ENCODE measurements at places on chromosomes 6 and 20.

DNA sequence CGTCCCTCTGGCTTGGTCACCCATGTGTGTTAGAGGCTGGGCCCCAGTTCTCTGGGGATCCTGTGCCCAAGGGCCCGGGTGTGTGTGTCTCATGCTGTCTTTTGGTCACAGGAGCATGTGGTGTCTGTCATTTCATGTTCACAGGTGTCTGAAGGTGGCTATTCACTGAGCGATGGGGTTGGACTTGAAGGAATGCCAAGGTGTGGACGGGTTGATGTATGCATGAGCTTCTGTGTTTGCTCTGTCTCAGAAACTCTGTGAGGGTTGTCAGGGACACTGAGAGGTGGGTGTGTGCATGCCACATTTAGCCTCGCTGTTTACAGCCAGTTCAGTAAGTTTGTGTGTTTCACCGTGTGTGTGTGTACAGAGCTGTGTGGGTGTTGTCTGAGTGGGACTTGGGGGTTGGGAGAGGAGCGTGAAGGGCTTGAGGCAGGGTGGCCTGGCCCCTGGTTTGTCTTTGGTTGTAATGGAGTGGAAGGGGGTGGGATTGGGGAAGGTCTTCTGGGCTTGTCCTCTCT lies 1.2 kb downstream of the DDR1 start:
- DNase-seq, result no peak

GRCh38 chr6:38168126-38168525 lies 348.6 kb downstream of the ZFAND3 start:
- no peak for DNase-seq

GRCh38 chr20:49696594-49696993 lies 17.1 kb downstream of the B4GALT5 start:
- DNase-seq, result no peak

- DNase-seq, result no peak
Measured at GRCh38 chr6:31187780-31188194, 17.3 kb upstream of the POU5F1 start.

- DNase-seq, result peak; percentile 63
Measured at GRCh38 chr20:59933849-59934585, 580 bp upstream of the SYCP2 start.

DNA sequence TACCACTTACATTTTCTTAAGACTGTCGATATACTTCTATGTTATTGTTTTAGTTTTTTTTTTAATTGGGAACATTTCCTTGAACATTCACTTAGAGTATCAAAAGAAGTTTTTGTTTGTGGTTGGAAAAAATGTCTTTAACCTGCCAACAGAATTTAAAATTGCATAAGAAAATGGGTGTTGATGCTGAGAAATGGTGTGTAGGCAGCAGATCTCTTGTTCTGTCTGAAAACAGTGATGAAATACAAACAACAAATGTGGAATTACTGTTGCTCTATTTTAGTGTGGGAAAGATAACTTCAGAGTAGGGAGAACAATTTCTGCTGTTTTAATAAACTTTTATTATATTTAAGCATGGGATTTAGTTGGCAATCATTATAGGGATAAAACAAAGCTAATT lies 293.5 kb downstream of the CDKAL1 start:
- no peak for DNase-seq

DNA sequence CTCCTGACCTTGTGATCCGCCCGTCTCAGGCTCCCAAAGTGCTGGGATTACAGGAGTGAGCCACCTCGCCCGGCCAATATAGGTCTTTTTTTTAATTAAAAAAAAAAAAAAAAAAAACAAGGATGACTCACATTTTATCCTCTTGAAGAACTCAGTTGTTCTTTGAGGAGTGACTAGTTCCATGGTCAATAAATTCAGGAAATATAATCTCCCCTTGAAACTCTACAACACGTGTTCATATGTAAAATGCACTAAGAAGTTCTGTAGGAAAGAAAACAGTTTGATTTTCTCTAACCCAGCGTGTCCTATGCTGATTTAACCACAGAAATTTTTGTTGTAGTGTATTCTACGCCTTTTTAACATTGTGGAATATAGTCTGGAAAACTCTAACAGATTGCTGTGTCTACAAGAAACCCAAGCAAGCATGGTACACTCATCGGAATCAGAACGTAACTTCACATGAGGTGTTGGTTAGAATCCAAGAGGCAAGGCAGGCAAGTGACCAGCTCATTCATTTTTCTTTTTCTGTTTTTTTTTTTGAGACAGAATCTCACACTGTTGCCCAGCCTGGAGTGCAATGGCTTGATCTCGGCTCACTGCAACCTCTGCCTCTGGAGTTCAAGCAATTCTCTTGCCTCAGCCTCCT lies 79.0 kb upstream of the ZNF217 start:
- DNase-seq, result no peak

DNA sequence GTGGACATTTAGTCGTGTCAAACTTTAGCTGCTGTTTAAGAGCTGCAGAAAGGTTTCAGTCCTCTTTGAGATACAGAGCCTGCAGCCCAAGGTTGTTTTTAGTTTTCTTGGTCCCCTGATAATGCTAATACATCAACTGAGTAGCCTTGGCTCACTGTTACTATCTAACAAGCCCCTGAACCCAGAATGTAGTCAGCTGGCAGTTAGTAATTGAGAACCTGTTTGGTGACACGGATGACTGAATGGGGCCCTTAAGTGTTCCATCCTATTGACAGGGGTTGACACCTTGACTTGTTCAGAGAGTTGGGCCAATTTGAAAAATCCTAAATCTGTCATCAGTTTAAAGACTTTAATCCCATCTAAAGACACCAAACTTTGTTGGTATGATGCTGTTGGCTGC lies 2.8 kb downstream of the RTN4IP1 start:
- no peak for DNase-seq

DNA sequence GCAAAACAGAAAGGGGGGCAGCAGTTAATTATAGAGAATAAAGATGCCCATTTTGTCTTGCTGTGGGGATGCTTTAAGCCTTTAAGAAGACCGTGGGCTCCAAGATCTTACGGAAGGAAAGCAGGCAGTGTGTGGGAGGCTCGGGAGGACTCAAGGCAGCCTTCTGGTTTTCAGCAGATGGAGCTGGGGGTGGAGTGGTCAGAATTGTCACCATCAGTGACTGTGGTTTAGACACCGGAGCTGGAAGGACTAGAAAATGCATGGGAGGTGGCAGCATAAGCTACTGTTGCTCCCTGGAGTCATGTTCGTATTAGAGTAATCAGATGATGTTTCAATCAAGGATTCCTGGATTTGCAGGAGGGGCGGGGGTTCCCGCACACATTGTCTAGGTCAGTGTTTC lies 3.7 kb downstream of the PHACTR1 start:
- DNase-seq, result no peak

- DNase-seq, result peak; percentile 3
Measured at GRCh38 chr6:2157441-2158127, 87.8 kb downstream of the GMDS start.

GRCh38 chr6:144660561-144661115 lies 375.5 kb downstream of the UTRN start:
- no peak for DNase-seq

- no peak for DNase-seq
Measured at GRCh38 chr6:75501756-75502155, 8.2 kb upstream of the FILIP1 start.

GRCh38 chr20:6017467-6017866 lies 36.4 kb downstream of the LRRN4 start:
- DNase-seq, result no peak

DNA sequence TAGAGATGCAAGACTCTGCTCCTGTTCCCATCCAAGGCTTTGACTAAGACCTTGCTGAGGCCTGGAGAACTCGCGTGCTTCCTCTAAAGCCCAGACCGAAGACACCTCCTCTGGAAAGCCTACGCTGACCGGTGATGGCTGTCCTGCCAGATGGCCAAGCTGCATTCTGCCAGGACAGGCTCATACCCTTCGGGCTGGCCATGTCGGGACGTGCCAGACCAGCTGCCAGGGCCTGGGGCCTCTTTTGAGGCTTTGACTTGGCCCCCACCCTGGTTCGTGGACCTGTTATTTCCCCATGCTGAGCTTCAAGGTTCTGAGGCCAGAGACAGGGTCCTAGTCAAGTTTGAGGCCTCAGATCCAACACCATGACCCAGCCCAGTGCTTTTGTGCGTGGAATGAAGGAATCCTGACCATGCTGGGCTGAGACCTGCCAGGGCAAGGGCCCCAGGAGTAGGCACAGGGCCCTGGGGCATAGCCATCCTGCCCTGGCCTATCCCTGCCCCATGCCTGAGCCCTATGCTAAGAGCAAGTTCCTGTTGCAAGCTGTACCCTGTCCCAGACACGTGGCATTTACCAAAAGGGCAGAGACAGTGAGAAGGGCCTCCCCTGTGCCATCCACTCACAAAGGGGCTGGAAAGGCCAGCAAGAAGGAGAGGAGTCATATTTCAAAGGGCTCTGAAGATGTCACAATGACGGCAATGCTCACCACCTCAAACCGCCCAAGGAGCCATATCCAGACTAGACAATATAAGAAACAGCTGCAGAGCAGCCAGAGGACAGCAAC lies 42.8 kb downstream of the MRPL14 start:
- DNase-seq, result no peak

- DNase-seq, result no peak
Measured at GRCh38 chr6:4486568-4487315, 289.5 kb upstream of the CDYL start.

GRCh38 chr6:26032340-26033084 lies 54.7 kb upstream of the HFE start:
- DNase-seq, result no peak

- peak; percentile 46 for DNase-seq
Measured at GRCh38 chr6:131443514-131443913, 129.5 kb upstream of the ARG1 start.

DNA sequence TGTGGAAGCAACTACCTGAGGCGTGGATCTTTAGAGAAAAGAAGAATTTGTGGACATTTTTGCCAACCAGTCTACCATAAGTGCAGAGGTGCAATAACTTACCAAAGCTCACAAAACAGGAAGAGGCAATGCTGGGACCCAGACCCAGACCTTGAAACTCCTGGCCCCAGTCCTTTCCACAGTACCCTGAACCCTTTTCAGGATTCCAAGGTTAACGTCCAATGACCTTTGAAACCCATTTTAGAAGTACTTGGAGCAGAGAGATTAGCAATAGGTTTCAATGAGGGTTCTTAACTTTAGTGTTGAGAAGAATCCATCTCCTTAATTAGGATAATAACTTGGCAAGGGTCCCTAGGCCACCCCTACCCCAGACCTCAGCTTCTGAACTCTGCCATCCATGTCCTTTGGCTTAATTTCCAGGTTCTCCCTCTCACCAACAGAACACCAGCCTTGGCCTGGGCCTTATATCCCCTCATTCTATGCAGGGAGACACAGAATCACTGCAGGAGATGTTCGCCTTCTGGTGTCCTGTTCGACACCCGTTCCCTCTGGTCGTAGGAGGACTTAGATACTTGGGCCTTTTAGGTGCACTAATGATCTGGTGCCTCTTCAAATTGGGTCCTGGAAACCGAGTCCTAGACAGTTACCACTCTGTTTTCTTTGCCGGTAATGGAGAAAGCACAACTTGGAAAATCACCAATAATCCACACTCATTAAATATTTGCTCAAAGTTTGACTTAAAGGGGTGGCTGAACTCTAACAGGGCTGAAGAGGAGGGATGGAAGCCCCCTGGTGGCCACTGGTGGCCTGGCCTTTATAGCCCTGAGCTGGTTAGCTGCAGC lies 40.6 kb downstream of the ISM1 start:
- no peak for DNase-seq

GRCh38 chr6:67450641-67451040 lies 1184.4 kb upstream of the ADGRB3 start:
- no peak for DNase-seq

DNA sequence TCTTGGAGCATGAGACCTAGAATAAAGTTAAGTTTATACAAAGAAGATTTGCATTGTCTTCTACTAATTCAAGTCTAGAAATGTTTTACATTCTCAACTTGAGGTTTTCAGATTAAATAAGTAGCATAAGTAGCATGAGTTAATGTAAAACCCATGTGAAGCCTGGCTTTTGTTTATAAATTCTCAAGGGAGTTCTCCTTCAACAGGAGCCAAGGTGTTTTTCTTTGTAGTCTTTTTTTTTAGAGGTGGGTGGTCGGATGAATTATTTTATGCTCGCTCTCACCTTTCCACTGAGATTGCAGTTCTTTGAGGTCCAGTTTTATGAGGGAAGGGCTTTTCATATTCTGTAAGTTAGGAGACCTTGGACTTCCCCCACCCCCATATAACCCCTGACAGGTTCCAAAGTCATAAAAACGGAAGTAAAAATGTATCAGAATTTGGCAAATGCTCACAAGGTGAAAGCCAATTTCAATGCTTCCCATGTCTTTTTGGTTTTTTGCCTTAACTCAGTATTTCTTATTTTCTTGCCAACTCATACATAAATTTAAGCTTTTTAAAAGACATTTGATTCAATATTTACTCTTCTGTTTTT lies 244.3 kb upstream of the ASCC3 start:
- no peak for DNase-seq

GRCh38 chr6:83539678-83540077 lies 27.3 kb downstream of the PRSS35 start:
- no peak for DNase-seq

- DNase-seq, result no peak
Measured at GRCh38 chr6:131807321-131807643, 538 bp upstream of the ENPP1 start.

DNA sequence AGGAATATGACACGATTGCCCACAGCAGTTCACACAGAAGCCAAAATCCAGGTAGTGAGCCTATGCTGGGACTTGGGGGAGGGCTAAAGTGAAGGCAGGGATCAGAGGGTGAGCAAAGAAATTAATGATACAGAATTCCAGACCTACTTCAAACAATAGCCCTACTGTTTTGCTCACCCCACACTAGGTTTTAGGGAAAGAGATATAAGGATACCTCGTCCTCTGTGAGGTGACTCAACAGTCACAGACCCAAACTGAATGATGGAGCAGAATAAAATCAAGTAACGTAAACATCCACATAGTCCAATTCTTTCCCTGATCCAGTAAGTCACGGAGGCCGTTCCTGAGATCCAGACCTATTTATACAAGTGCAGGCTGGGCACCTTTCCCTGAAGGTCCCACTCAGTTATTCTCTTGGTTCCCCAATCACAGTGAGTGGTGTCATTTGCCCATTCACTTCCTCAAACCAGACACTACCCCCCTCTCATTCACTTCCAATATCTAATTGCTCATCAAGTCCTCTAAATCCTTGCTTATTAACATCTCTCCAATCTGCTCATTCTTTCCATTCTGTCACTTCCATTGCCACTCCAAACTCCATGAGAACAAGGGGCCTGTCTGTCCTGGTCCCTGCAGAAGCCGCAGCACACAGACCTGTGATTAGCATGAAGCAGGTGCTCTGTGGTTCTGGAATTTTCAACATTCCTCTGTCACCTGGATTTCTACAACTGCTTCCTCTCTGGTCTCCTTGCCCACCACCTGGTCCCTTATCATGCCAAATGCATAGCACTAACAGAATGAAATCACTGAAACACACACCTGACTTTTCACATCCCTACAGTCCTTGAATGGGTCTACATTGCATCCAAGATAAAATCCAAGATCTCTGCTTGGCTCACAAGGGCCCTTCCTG lies 55.9 kb downstream of the ATXN1 start:
- DNase-seq, result no peak

GRCh38 chr6:167501831-167502385 lies 177.0 kb downstream of the TTLL2 start:
- DNase-seq, result no peak

DNA sequence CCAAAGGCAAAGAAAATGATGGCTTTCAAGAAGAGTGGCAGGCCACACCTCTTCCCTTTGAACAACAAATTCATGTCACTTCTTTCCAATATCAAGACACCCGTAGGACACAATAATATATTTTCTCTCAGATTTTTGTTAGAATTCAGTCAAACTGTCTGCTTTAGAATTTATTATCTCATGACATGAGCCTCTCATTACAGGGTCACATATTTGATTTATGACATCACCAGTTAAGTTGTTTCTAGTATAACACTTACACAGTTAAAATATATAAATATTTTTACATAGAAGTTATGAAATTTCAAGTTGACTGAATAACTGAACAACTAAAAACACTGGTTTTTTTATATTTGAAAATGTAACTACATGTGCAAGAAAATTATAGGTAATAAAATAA lies 320.6 kb upstream of the AGPAT4 start:
- DNase-seq, result no peak

All from T-helper 2 cell (primary cell).